ENCODE measurements at places on chromosomes 5 and 9.

DNA sequence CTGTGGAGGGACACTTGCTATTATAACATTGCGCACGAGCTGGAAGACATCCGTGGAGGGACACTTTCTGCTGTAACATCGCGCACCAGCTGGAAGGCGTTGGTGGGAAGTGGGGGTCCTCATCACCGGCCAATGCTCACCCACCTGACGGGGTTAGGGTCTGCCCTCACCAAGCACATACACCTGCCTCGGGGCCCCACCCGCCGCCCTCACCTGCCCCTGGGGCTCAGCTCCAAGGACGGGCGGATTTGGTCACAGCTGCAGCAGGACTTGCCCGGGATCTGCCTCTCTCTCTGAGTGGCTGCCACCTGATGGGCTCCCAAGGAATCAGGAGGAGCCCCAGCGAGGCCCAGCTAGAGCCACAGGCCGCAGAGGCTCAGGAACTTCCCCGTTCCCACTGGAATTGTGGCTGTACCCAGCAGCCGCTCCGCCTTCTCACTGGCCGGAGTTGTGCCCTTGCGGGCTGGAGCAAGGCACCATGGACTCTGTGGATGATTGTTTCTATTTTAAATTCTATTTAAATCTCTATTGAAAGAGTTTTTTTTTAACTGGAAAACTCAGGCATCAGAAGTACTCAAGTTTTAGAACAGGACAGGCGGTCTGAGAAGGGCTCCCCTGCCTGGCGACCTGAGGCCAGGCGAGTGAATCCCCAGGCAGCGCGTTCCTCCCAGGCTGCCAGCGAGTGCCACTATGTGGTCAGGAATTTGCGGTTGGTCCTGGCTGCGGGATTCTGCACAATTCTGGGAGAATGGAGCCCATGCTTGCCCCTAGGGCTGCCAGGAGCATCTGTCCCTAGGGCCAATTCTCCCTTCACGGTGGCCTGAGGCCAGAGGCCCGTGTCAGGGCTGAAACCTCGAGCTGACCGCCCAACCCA is 38.9 kb upstream of the SLC6A3 start:
- no peak for DNase-seq

GRCh38 chr5:134846641-134846960 is 833 bp downstream of the C5orf24 start:
- no peak for DNase-seq

DNA sequence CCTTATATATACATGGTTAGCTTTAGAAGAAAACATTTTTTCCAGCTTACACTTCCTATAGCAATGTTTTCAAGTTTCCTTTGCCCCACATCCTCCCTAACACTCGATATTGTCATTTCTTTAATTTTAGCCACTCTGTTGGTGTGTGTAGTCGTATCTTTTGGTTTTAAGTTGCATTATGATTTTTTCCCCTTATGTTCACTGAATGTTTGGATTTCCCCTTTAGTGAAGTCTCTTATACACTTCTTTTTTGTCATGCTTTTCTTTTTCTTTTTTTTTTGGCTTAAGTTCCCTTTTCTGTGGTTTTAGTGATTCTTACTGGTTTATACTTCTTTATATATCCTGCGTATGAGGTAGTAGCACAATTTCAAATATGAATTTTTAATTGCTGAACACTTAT is 58.8 kb downstream of the KDM4C start:
- DNase-seq = no peak

GRCh38 chr5:98771382-98772109 is 1.9 kb upstream of the RGMB start:
- no peak for DNase-seq

- no peak for DNase-seq
Observed at GRCh38 chr9:105121861-105122430, 122.5 kb upstream of the SLC44A1 start.

DNA sequence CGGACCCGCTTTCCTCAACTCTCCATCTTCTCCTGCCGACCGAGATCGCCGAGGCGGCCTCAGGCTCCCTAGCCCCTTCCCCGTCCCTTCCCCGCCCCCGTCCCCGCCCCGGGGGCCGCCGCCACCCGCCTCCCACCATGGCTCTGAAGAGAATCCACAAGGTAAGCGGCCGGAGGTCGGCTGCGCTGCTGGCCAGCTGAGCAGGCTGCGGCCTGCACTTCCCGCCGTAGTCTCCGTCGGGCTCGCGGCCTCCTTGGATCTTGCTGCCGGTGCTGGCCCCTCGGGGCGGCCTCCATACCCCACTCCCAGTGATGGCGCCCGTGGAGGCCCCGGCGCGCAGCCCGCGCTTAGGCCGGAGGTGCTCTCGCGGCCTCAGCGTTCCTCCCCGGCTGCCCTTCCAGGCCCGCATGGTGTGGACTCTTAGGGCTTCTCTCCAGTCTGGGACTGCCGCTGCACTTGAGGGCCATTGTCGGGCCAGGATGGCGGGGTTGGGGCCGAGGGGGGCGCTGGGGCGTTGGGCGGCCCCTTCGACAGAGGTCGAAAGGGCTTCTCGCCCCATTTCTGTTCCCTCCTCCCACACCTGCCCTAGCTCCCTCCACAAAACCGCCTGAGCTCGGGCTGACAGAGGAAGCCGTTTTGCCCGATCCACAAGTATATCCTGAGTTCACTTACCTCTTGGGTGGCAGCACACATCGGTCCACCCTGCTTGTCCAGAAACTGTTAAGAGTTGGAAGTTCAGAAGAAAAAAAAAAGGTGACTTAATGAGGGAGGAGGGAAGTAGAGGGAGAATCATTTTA is 714 bp downstream of the UBE2D2 start:
- peak; percentile 80 for DNase-seq

GRCh38 chr9:545480-545879 is 296.0 kb upstream of the DMRT1 start:
- DNase-seq = no peak

DNA sequence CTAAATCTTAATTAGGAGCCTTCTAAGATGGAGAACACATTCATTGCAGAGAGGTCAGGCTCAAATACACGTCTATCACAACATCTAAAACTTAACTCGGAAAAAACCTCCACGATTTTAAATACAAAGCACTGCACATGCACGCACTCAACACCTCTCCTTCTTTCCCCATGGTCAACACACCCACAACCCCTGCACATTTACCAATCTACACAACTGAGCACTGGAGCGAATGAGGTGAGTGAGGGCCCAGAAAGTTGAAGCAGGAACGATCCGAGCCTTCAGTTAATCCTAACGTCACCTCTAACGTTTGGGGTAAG is 278 bp upstream of the NIPSNAP3A start:
- DNase-seq = no peak

DNA sequence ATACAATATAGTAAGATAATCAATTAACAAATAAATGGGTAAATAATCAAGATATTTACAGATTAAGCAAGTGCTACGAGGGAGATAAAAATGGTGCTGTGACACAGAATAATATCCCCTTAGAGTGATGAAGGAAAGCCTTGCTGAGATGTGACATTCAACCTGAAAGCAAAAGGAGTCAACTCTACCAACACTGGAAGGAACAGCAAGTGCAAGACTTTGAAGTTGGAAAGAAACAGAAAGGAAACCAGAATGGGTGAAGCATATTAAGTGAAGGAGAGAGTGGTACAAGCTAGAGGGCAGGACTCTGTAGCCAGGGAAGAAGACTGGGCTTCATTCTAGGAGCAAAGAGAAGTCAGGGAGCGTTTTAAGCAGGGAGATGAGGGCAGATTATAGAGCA is 12.2 kb upstream of the MEGF9 start:
- DNase-seq = no peak

DNA sequence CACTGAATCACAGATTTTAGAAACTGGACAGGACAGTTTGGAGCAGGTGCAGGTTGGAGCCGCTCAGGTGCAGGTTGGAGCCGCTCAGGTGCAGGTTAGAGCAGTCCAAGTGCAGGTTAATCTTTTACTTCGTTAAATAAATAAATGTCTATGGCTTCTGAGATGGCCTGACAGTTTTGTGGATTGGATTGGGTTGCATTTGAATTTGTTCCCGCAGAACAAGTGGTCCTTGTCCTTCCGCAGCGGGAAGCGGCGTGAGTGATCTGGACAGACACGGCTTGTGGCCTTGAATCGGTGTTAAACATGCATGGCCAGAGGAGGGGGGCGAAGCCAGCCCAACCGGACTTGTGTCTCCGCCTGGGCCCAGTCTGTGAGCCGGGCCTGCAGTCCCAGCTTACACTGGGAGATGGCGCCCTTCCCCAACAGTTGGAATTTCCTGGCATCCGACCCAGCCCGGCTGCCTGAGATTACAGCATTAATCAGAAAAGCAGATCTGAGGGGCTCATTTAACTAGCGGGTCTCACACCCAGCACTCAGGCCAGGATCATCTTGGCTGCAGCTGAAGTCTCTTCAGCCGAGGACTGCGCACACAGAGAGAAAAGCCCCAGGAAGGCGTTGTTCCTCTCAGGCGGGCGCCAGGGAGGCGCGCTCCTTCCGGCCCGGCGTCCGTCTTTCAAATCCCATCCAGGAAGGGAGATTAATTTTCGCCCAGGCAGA is 1.5 kb upstream of the OLFM1 start:
- DNase-seq = peak; percentile 84

- DNase-seq = no peak
Observed at GRCh38 chr5:158716668-158717067, 383.0 kb downstream of the EBF1 start.

DNA sequence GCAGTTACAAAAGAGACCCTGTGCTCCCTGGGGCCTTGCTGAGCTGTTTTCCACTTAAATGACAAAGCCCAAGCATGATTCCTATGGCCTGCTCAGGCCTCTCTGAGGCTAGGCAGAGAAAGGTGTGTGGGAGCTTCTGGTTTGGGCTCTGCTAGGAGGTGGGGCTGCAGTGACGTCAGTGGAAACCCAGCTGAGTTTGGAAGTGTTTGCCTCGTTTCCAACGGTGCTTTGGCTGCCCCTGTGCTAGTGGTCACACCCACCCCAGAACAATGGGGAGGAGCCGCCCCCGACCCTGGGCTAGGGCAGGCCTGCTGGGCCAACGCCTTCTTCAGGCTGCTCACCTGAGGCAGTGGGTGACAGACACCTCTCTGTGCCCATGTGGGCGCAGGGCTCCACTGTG is 10.4 kb downstream of the ANGPTL2 start:
- DNase-seq = peak; percentile 70

- DNase-seq = no peak
Observed at GRCh38 chr5:173069671-173070070, 13.5 kb downstream of the CREBRF start.

DNA sequence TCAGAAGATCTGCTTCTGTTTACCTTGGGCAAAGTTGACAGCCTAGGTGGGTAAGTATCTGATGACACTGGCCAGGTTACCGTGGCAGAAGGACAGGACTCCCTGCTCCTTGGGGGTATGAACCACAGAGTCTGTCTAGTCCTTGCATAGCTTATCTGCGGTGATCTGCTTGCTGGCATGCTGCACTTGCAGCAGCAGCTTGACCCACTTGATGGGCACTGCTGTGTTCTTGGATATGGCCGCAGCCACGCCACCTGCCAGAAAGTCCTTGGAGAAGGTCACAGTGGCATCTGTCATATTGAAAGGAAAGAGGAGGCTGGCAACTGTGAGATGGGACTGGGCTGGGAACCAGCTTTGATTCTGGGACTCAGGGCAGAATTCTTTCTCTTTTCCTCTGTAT is 35.9 kb upstream of the POC5 start:
- no peak for DNase-seq

DNA sequence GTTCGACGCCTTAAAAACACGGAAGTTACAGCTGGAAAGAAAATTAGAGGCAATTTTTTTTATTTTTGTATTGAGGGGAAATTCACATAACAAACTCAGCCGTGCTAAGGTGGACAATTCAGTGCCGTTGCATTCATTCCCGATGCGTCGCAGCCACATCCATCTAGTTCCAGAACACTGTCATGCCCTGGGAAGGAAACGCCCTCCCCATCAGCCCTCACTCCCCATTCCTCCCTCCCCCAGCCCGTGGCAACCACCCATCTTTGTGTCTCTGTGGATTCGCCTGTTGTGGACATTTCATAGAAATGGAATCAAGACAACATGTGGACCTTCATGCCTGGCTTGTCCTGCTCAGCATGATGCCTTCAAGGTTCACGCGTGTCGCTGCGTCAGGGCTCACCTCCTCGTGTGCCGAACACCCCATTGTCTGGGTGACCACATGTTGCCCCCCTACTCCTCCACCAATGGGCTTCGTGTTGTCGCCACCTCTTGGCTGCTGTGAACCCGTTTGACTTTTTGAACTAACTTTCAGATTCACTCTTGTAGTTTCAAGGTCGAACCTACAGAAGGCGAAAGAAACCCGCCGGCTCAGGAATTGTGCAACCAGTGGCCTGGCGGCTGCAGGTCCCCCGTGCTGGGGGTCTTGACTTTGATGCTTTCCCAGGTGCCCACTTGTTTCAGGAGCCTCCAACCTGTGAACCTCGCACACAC is 17.4 kb upstream of the CAMSAP1 start:
- no peak for DNase-seq

DNA sequence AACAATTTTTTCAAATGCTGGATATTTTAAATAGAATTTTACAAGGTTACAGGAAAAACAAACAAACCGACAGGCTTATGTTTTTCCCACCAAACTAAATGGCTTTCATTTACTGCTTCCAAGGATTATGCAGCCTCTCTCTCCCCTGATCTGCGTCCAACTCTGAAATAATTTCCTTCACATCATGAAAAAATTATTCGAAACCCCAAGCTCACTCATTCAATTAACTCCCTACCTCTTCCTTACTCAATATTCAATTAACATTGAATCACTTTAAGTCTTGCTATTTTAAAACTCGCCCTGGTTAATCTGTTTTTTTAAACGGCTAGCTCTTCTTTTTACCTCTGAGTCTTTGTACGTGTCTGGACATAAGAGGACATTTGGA is 336.2 kb downstream of the AGTPBP1 start:
- no peak for DNase-seq

GRCh38 chr9:16552252-16552651 is 318.2 kb downstream of the BNC2 start:
- no peak for DNase-seq

GRCh38 chr5:148848393-148849031 is 22.1 kb downstream of the ADRB2 start:
- no peak for DNase-seq

- no peak for DNase-seq
Observed at GRCh38 chr5:112388739-112389138, 30.3 kb downstream of the EPB41L4A start.

DNA sequence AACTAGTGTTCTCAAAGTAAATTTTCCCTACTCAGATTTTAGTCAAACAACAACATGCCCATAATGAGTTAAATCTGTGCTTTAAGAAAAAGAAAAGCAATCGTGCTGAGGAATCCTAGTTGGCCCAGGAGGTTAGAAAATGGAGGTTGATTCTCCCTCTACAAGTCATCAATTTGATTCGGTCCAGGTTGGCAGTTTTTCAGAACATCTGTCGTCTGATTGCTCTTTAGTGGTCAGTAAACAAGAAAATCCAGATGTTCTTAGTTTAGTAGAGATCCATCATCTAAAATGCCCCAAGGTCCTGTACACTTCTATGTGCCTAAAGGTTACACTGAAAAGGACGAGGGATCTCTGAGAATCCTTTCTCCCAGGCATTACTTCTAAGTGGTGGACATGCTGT is 659.2 kb downstream of the MTRR start:
- no peak for DNase-seq

DNA sequence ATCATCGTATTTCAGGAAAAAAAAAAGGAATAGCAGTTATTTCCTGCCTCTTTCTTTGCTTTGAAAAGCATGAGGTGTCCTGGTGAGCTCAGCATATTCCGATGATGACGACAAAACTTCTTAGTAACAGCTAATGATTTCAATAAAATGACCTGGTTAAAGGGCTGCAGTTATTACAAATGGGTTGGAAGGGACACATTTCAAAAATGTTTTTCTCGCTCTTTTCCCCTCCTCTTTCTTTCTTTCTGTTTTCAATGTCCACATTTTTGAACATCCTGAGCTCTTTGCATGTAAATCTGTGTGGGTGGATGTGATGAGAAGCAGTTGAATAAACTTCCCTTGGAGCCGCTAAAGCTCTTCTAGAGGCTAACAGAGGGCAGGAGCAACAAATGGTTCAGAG is 186.8 kb upstream of the SLC27A6 start:
- DNase-seq = no peak

GRCh38 chr9:81384911-81385310 is 304.4 kb downstream of the TLE1 start:
- no peak for DNase-seq
